Uterus (tissue), 4 donors: ENCODE measurements at places on chromosomes 1 and 21. TPM values are rescaled to one million over a fixed set of nuclear protein-coding genes. Genes with fewer than 3 reads are reported as not detected.
A peak's percentile ranks its signal among the peaks of the same experiment; 100 is the strongest.

Gene LAMB3
- 17.4 TPM for total RNA-seq

Gene UBASH3A
- not detected for total RNA-seq

DNA sequence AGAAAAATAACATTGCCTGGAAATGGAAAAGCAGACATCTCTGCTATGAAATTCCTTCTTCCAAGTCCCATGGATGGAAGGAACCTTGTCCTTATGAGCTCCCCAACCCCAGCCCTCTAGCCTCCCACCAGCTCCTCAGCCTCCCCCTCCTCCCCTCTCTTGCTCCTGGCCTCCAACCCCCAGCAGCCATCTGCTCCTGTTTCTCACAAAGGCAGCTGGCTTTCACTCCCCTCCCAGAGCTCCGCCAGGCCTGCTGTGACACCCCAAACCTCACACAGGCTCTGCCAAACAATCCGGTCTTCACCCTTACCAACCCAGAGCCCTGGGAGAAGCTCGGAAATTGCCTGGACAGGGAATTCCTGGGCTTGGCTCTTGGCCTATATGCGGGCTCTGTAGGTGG lies 69.2 kb downstream of the KLHDC7A start:
- no peak for DNase-seq

DNA sequence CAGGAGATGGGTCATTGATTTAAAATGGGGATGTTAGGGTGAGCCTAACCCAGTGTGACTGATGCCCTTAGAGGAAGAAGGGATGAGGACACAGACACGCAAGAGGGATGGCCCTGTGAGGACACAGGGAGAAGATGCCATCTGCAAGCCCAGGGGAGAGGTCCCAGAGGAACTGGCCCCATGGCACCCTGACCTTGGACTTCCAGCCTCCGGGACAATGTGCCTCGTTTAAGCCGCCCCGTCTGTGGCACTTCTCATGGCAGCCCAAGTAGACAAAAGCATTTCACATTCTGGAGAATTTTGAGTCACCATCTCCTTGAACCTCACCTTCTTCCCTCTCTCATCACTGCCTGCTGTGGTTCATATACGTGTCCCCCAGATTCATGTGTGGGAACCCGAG lies 20.1 kb upstream of the PCBP3 start:
- DNase-seq: no peak

GRCh38 chr1:28801461-28801860 lies 10.5 kb upstream of the OPRD1 start:
- no peak for DNase-seq

DNA sequence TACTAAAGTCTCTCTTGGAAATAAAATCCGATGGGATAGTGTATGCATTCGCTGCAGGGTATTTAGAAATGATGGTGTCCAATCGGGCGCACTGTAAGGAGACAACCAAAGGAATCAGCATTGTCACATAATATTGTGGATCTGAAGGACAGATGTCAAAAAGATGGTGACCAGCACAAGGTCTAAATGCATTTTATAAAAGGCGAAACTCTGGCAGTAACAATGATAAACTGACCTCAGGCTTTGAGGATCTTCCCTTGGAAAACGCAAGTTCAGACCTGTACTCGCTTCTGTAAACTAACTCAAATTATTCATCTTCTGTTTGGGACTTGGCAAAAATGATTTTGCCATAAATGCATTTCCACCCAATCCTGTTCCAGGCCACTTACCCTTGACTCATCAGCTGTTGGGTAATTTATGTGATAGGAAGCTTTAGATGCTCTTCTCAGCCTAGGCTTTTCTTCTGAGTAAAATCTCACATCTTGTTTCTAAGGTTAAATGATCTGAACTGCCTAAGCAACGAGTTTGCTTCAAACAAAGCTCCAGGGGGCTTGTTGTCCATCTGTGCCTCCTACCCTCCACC lies 33.8 kb downstream of the STPG1 start:
- no peak for DNase-seq

DNA sequence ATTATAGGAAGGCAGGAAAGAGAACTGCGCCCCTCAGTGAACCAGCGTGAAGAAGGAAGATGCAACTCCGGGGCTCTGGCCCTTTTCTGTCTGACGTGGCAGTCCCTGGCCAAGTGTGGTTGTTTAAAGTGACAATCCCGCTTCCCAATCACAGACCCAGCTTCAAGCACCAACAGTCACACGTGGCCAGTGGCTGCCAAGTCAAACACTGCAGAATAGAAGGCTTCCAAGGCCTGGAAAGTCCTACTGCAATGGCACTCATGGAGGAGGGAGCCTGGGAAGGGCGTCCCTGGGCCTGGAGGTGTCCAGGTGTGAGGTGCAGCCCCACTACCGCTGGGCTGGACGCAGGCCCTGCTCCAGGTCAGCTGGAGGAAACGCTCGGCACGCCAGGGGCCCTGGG lies 143.8 kb downstream of the CASZ1 start:
- DNase-seq: no peak

Gene HES3
- not detected for total RNA-seq

GRCh38 chr1:223394242-223394641 lies 1.0 kb downstream of the CCDC185 start:
- DNase-seq: no peak

DNA sequence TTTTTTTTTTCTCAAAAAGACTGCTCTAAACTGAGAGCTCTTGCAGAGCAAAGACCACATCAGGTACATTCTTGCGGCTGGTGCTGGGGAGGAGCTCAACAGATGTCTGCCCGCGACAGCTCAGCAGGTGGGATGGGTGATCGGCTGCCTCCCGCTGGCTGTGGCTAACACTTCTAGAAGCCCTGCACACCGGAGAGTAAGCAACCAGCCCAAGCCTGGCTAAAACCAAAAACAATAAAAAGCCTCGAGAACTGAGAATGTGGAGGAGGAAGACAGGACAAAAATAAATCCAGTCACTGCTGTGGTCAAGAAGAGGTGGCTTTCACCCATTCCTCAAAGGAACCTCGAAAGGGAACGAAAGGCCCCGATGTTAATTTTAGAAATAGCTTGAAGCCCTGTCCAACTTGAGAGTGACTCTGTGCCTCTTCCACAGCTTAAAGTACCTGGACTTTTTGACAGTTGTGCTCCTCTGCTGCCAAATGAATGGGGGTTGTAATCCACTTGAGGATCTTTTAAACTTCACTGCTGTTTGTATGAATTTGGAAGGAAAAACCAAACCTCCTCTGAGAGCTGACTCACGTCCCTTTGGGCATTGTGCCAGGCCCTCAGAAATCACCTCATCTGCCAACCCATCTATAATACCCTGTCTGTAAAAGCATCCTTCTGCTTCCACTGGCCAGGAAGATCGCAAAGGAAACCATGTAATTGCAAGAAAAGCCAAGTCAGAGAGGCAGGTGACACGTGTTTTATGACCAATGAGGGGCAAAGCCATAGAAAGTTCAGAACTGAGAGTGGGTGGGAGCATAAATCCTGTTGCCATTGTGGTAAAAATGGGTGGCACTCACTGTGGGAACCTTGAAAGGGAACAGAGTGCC lies 78.6 kb downstream of the KCNN3 start:
- DNase-seq: peak; percentile 83

- DNase-seq: no peak
Observed at GRCh38 chr1:214636436-214636835, 33.4 kb downstream of the CENPF start.

- no peak for DNase-seq
Observed at GRCh38 chr1:211705467-211706091, 30.2 kb upstream of the NEK2 start.

DNA sequence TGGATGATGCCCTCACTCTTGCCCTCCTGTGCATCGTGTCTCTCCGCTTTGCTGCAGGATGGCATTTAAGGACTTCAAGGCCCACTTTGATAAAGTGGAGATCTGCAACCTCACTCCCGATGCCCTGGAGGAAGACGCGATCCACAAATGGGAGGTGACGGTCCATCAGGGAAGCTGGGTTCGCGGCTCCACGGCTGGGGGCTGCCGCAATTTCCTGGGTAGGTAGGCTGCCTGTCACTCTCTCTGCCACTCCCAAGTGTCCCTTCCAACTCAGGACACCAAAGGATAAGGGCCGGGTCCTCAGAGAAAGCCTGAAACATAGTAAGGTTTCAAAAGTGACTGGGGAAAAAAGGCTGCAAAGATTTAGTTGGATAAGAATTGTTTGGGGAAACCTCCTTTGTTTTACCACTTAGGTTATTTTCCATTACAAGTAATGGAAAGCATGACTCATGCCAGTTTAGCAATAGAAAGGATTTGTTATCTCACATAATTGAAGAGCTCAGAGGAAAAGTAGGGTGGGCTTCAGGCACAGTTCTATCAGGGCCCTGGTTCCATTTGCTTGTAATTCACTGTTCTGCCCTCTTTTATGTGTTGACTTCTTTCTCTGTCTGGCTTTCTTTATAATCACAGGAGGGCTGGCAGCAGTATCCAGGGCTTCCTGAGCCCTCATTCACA lies 31.9 kb downstream of the CAPN9 start:
- no peak for DNase-seq

Gene PTPN22
- 1.9 TPM for total RNA-seq

Gene KIAA0040
- 15.1 TPM for total RNA-seq

DNA sequence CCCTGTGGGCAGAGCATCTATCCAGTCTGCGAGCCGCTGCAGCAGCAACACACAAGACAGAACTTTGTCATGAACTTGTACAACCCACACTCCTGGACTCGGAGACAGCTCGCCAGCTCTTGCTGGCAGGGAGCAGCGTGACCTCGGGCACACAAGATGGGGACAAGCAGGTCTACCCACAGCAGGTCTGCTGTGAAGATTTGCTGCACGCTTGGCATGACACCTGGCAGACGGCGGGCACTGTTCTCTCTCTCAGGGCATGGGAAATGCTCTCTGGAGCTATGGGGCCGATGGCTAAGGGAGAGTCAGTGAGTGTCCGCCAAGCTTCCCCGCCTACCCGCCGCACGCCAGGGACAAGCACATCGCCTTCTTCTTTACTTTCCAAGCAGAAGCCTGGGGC lies 90.0 kb downstream of the STUM start:
- DNase-seq: peak; percentile 50

Gene RXFP4
- not detected for total RNA-seq

DNA sequence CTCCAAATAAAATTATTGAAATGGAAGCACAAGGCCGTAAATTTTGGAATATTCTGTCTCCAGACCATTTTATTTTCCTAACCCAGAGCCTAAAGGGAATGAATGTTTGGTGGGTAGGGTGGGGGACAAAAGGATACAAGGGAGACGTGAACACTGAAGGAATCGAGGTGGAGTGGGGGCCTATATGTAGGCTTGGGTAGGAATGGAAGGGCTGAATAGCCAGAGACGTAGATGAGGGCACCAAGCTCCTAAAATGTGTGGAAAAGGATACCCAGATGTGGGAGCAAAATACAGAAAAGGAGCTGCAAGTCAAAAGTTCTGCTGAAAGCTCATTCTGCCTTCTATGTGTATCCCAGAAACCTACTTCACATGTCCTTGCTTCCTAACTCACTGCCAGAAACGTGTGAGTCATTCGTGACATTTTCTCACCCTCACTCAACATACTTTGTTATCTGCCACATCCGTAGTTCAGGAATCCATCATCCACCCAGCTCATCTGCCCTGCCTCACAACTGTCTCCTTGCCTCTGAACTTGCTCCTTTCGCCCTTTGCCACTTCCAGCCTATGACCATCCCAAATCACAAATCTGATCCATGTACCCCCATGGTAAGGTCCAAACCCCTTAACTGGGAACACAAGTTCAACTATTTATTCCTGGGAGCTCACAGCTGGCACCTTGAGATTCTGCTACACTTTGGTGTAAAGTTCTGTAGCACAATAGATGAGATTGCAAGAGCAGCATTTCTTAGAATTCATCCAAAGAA lies 84.1 kb upstream of the PRDX6 start:
- no peak for DNase-seq

- DNase-seq: no peak
Observed at GRCh38 chr1:44849575-44850132, 6.6 kb upstream of the PTCH2 start.

GRCh38 chr1:241532162-241532531 lies at the start of gene KMO:
Gene KMO, plus strand, starts transcription at chr1:241532378. Its CDS starts 67 bp downstream, at chr1:241532445.
- no peak for DNase-seq

GRCh38 chr1:44029260-44029910 lies 1.9 kb downstream of the SLC6A9 start:
- DNase-seq: no peak

GRCh38 chr1:204089044-204089751 lies 16.3 kb downstream of the SOX13 start:
- DNase-seq: peak; percentile 97
